ENCODE measurements at places on chromosomes 4 and X. TPM values are rescaled to one million over a fixed set of nuclear protein-coding genes. Genes with fewer than 3 reads are reported as not detected.
A peak's percentile ranks its signal among the peaks of the same experiment; 100 is the strongest.

Gene HPGD
- polyA plus RNA-seq: 32.3 TPM

Gene NSUN7
- polyA plus RNA-seq: 6.5 TPM

Gene WNK3
- 0.14 TPM for polyA plus RNA-seq

- DNase-seq: peak; percentile 0
Observed at GRCh38 chrX:113059714-113060113, 219.1 kb upstream of the AMOT start.

DNA sequence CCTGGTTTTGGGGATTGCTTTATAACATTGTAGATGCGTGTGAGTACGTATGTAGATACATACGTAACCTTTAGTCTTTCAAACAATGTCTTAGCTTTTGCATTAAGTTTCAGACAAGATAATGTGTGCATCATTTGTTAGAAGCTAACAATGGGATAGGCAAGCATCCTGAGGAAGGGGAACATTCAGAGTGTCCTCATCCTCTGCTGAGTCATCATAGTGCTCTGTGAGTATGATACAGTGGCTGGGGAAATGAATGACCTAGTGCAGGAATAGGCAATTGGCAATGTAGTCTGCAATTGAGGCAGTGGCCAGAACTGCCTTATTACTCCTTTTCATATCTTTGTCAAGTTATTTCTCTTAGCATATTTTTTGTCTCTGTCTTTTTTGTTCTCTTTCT is 7.3 kb downstream of the NAP1L5 start:
- DNase-seq: no peak

- no peak for DNase-seq
Observed at GRCh38 chrX:6729626-6730025, 194.7 kb upstream of the VCX3A start.

DNA sequence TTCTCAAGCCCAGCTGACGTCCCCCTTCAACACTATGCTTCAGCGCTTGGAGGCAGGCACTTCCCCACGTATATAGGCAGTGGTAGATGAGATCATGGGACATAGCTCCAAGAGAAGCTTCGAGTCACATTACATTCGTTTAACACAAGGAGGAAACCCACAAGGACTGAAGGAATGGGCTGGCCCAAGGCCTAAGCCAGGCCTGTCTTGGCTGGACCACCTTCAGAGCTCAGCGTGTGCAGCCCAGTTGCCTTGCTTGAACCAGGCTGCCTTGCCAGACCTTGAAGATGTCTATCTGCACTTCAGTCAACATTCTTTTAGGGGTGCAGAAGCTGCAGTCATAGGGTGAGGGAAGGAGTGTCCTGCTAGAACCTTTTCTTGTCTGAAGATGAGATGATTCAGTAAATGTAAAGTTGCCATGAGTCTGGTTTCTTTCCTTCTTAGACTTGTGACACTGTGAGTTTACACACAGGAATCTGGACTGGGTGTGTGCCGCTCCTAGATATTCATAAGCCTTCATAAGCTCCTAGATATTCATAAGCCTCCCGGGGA is 144.1 kb upstream of the RBPJ start:
- peak; percentile 66 for DNase-seq

DNA sequence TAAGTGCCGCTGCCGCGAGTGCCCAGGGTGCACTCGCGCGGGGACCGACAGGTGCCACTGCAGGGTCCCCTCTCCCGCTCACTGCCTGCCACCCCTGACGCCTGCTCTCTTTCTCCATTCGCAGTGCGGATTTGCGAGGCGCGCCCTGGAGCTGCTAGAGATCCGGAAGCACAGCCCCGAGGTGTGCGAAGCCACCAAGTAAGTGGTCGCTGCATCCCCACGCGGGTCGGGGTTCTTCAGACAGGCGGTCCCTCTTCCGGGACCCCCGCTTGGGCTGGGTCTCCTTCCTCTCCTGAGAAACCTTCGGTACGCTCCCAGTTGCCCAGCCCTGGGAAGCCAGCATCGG is 547 bp downstream of the GUCY1A1 start:
- DNase-seq: peak; percentile 79

- peak; percentile 58 for DNase-seq
Observed at GRCh38 chrX:119887721-119888425, 7.8 kb upstream of the AKAP14 start.

DNA sequence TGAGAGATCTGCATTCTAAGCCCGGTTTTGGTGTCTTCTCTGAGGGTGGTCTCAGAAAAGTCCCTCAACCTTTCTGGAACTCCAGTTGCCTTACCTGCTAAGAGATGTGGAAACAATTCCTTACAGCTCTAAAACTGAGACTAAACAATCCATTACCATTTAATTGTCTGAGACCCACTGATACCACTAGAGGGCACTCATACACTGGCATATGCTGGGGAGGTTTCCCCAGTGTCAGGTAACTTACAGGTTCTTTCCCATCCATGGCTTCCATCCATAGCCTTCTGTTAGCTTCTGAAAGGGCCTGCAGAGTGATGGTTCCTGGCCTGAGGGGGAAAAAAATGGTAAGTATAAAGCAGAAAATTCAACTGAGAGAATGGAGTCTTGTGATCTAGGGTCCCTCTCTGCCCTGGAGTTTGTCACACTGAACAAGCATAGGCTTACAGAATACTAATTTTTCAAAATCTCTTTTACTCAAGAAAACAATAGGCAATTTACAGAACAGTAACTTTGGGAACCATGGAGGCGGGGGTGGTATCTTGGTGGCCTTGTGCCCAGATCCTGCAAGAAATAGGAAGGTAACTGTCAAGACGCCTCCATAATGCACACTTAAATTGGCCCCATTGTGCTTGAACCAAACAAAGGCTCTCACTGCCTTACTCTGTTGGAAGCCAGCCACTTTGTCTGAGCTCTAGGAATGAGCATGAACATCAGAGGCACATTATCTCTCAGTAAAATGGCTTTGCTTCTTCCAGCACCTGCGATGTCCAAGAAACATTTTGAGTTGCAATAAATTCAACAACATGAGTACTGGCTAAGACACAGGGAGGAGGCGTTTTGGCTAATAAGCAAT is 236.1 kb downstream of the OPHN1 start:
- DNase-seq: peak; percentile 18

Data from lung (tissue), 17 donors.